GM04503 (cell line): ENCODE measurements at places on chromosomes 3 and 15.

- no peak for DNase-seq
Observed at GRCh38 chr3:126659915-126660886, 5.3 kb upstream of the TXNRD3 start.

DNA sequence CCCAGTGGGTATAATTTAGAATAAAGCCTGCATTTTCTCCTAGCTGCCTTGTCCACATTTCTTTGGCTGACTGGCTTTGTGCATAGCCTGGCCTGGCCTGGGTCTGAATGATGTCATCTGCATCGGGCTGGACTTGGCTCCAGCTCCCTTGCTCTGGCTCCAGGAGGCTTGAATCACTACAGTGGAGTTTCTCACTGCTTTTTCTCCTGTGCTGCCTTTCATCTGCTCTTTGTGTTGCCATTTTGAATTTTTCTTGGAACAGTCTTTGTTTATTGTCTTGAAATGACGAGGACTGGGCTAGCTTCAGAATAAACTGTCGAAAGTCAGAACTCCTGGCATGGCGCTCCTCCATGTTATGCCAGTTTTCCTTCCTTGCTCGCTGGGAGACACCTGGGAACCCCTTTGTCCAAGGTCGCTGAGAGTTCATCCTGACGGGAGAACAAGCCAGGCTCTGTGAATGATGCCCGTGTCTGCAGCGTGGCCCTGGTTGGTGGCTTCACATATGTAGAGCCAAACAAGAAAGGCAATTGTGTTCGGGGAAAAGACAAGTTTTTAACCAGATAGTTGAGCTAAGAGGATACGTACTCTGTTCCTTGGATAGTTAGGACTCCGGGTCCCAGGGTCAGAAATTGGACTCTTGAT is 258.9 kb downstream of the PDZRN3 start:
- peak; percentile 31 for DNase-seq

DNA sequence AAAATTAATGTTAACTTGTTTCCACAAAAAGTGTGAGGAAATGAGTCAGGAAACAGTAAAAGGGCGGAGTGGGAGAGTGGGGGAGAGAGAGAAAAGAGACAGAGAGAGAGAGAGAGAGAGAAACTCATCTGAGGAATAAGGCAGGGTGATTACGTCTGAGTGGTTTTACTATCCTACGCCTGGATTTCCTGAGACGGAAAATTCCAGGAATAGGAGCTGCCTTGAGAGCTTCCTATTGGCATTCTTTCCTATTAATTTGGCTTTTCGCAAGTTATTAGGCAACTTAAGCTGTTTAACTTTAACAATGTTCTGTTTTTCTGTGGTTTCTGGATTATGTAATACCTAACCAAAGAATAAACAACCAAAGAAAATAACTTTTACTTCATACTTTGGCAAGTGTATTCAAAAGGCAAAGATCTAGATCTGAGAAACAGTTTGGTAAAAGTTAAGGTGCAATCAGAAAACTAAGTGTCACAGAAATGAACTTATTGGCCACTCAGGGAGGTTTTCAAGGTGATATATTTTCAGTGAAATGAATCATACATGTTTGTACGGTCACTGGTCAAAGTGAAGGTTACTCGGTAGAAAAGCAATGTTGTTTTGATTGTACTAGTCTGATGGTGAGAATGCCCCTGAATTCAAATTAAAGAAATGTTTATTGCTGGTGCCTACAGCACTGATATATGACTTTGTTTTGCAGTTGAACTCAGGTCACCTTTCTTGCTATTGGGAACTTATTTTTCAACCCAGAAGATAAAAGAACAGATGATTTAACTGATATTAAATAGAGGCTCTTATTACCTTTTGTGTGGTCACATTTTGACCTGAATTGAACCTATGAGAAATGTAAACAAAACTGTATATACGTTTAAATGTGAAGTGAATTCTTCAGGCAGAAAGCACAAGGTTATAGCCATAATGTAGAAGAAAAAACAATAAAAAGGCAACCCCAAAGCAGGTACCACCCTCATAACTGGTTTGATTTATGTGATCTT is 39.9 kb upstream of the TNFSF10 start:
- DNase-seq, result peak; percentile 81

GRCh38 chr15:33374226-33374914 is 63.6 kb downstream of the RYR3 start:
- no peak for DNase-seq

DNA sequence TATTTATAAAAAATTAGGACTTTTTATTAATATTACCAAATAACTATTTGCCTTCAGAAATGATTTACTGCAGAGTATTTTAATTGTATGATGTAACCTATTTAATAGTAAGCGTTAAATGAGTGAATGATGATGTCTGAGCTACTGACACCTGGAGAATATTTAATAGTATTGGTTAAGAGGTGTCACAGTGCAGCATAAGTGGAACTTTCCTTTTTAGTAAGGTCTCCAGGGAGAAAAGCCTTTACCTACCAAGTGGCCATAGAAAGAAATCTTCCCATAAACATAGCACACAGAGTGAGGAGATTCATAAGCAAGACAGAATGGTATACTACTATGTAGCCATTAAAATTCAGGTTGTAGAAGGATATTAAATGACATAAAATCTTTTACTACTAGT is 441.7 kb downstream of the TBL1XR1 start:
- DNase-seq, result no peak

- no peak for DNase-seq
Observed at GRCh38 chr3:5149306-5149880, 27.3 kb downstream of the ARL8B start.

- DNase-seq, result no peak
Observed at GRCh38 chr3:152446495-152446894, 177.8 kb downstream of the MBNL1 start.

DNA sequence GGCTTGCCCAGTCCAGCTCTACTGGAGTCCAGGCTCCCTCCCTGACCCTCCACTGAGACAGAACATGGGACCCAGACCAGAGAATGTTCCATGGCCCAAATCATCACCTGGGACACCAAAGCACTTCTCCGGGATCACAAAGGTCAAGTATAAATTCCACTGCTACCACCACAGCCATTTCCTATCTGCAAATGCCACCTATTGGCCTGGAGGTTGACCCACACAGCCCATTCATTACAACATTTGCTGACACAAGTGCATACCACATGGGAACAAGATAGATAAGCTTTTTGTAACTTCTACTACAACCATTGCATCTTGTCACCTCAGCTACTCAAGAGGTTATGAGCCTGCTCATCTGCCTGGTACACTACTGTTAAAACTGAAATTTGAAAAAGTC is 126.8 kb upstream of the NECTIN3 start:
- no peak for DNase-seq

DNA sequence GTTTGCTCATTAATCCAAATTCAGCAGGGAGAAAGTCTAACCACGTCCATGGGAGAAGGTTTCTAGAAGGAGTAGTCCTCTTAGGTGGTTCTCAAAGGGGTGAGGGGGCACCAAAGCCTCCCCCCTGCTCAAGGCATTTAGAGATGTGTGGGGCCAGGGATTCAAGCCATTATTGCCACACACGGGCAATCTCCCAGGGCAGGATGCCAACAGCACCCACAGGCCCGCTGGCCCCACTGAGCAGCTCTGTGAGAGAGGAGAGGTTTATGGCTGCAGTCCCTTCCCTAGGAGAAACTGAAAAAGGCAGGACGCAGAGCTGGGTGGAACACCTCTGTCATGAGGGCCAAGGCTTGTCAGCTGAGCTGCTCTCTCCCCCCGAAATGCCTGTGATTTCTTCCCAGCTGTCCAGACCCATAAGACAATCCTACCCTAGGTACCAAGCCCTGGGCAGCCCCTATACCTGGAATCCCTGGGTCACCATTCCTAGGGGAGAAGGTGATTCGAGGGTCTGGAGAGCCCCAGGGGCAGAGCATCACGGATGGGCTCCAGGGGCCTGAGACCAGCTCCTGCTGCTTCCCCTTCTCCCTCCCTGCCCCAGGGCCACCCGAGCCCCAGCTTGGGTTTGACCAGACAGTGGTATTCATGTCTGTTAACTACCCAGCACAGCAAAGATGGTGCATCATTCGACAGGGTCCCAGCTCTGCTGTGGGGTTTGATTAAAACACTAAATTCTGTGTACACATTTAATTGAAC is 39.0 kb downstream of the WHAMM start:
- no peak for DNase-seq

- DNase-seq, result no peak
Observed at GRCh38 chr15:55884223-55884622, 109.2 kb downstream of the NEDD4 start.

GRCh38 chr3:182180654-182181385 is 469.1 kb downstream of the SOX2 start:
- DNase-seq, result no peak
